ENCODE measurements at places on chromosomes 3 and 15.
A peak's percentile ranks its signal among the peaks of the same experiment; 100 is the strongest.

DNA sequence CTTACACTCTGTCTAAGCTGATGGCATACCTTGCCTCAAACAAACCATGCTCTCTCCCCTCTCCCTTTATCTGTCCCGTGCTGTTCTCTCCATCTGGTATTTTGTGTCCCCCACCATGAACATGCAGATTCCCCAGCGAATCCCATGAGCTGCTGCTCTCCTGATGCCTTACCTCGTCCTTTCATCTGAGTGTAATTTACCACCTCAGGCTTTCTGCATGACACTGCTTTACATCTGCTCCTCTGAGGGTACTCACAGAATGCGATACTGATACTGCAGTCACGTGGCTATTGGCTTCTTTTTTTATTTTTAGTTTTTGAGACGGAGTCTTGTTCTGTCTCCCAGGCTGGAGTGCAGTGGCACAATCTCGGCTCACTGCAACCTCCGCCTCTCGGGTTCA lies 341.7 kb downstream of the PTPRG start:
- DNase-seq = no peak

DNA sequence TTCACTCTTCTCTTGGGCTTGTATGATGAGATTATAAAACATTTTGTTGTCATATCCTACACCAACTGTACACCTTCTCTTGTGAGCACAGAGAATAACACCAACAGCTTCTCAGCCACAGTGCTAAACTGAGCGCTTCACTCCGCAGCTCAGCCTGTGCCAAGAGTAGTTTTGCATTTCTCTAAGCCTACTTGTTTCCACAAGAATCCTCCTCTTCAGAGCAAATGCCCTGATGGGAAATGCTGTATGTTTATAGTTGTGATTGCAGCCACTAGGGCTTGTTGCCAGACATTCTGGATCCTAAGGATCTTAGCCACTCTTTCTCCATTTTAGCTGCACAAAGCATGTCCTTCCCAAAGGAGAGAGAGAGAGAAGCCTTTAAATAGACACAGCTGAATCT lies 138.8 kb upstream of the PLXND1 start:
- no peak for DNase-seq

DNA sequence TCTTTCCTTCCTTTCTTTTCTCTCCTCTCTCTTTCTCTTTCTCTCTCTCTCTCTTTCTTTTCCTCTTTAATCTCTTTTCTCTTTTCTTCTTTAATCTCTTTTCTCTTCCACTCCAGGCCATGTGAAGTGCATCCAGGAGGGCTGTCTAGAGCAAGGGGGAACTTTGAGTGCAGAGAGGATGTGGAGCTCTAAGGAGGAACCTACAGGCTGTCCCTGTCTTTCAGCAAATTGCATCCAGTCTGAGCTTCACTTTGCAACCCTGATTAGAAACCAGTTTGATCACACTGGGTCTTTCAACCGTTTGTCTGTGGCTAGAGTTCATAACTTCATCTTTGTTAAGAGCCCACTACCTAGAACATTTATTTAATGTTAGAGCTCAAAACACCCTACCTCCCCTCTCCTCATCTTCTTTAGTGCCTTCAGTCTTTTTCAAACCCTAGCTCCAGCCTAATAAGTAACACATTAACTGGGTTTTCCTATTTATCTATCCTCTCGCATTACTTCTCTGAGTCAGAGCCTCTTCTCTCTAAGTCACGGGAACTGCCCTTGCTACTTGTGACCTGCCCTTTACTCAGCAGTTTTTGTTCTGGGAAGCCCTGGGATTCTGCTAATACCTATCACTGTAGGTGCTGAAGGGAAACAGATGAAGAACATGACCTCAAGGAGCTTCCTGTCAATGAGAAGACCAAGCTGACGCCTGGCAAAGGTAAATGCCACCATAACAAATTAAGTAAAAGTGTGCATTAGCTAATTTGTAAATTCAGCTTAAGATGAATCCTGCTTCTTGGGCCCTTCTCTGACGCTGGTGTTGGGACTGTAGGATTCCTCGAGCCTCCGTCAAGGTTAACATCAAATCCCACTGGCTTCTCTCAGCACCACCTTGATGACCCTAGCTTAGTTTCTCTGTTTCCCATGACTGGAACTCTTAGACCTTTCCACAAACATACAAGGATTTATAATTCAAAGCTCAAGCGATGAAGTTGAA lies at the start of gene GCNT3:
Gene GCNT3 (plus strand): TSS at position 508 of the 985 bp plus-strand sequence. CDS start 6,456 bp downstream, outside the sequence.
- DNase-seq = no peak

GRCh38 chr3:148131990-148132638 lies 565.6 kb upstream of the AGTR1 start:
- DNase-seq = no peak

- DNase-seq = no peak
Measured at GRCh38 chr3:100261485-100261903, 702 bp downstream of the TBC1D23 start.

GRCh38 chr3:139640456-139640855 lies 37.3 kb downstream of the NMNAT3 start:
- DNase-seq = no peak

DNA sequence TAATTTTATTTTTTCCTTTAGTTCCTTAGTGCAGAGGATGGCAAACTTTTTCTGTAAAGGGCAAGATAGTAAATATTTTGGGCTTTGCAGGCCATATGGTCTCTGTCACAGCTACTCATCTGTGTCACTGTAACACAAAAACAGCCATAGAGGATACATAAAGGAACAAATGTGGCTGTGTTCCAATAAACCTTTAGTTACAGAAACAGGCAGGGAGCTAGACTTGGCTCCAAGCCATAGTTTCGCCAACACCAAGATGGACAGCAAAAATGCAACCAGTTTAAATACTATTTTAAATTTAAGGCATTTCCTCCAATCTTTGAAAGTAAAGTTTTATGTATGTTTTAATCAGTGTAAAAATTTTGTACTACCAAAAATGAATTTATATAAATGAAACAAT lies 753.4 kb downstream of the FHIT start:
- DNase-seq = no peak

- DNase-seq = no peak
Measured at GRCh38 chr3:123271466-123272159, 69.9 kb downstream of the SEC22A start.

GRCh38 chr15:77851086-77851485 lies 218.4 kb upstream of the LINGO1 start:
- no peak for DNase-seq

- DNase-seq = no peak
Measured at GRCh38 chr3:161500068-161500796, 3.6 kb downstream of the OTOL1 start.

GRCh38 chr15:68318008-68318835 lies 40.7 kb downstream of the FEM1B start:
- no peak for DNase-seq

GRCh38 chr15:31381801-31382712 lies 55.4 kb downstream of the KLF13 start:
- no peak for DNase-seq

DNA sequence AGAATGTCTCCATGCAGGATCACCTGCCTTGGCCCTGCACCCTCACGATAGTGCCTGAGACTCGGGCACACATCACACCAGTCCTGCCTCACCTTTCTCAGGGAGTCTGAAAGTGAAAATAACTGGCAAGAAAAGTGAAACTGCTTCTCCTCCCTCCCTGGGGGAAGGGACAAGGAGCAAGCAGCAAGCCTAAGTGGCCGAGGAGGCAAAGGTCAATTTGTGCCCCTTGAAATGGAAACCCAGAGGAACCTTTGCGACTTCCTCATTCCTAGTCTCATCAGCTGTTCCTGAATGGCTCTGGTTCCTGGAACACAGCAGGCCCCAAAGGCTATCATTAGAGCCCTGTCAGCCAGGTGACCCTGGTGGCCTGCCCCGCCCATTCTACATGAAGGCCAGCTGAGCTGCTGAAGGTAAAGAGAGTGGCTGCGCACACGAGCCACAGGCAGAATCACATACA lies 28.0 kb upstream of the SLCO2A1 start:
- DNase-seq = no peak

- DNase-seq = no peak
Measured at GRCh38 chr3:98038286-98038685, 3.2 kb upstream of the GABRR3 start.

- no peak for DNase-seq
Measured at GRCh38 chr15:72173864-72174550, 23.6 kb downstream of the GRAMD2A start.

- no peak for DNase-seq
Measured at GRCh38 chr3:116837483-116837882, 127.9 kb downstream of the TUSC7 start.

DNA sequence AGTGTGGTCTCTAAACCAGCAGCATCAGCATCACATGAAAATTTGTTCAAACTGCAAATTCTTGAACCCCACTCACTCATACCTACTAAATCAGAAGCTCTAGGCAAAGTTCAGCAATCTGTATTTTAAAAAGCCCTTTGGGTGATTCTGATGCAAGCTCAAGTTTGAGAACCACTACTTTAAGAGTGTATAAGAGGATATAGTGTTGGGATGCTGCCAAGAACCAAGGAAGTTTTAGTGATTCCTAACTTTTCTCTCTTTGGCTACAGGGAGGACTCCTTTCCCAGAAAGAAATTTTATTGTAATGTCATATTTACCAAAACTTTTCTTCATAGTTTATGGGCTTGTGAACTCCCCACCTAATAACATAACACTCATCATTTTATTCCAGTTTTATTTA lies 422.2 kb downstream of the TBC1D5 start:
- no peak for DNase-seq

- DNase-seq = no peak
Measured at GRCh38 chr3:65210026-65210814, 522.4 kb upstream of the ADAMTS9 start.

DNA sequence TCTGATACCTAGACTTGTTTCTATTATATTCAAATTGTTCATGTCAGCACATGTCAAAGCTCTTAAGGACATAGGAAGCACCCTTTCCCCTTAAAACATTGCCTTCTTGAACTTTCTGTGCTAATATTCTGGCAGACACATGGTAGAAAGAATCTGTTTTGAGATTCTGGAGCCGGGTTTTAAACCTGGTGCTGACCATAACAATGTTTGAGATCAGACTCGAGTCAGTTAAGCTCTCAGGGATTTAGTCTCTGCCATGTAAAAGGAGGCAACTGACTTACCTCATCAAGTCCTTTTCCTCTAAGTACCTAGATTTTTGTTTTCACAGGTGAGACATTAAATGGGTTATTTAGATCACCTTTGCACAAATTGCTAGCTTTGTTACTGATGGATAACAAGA lies 38.9 kb downstream of the RBMS3 start:
- no peak for DNase-seq

GRCh38 chr3:144058713-144059112 lies 87.1 kb downstream of the DIPK2A start:
- no peak for DNase-seq

GRCh38 chr3:155227141-155227540 lies 66.3 kb downstream of the STRIT1 start:
- DNase-seq = no peak

- DNase-seq = peak; percentile 59
Measured at GRCh38 chr3:72336821-72337479, 511.3 kb downstream of the SHQ1 start.

DNA sequence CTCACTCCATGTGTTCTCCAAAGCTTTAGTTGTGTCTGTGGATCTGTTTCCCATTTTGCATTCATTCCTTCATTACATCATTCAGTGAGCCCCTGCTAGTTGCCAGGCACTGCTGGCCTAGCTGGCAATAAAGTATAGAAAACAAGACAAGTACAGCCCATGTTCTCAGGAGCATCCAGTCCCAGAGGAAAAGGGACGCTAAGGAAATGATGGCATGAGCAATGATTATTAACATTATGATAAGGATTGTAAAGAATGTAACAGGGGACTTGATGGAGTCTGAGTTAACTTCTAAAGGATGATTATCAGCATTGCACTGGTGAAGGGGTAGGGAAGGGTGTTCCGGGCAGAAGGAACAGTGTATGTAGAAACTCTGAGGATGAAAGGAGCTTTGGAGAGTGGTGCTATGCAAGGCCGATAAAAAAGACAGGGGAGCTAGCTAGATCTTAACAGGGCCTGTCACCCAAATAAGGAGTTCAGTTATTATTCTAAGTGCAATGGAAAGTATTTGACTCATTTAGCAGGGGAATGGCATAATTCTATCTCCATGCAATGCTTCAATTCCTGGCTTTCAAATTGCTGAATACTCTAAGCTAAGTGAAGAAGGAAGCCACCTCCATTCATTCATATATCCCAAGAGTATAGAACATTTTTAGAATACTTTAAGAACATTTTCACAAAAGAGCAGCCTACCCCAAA lies 258.2 kb upstream of the STT3B start:
- DNase-seq = no peak

DNA sequence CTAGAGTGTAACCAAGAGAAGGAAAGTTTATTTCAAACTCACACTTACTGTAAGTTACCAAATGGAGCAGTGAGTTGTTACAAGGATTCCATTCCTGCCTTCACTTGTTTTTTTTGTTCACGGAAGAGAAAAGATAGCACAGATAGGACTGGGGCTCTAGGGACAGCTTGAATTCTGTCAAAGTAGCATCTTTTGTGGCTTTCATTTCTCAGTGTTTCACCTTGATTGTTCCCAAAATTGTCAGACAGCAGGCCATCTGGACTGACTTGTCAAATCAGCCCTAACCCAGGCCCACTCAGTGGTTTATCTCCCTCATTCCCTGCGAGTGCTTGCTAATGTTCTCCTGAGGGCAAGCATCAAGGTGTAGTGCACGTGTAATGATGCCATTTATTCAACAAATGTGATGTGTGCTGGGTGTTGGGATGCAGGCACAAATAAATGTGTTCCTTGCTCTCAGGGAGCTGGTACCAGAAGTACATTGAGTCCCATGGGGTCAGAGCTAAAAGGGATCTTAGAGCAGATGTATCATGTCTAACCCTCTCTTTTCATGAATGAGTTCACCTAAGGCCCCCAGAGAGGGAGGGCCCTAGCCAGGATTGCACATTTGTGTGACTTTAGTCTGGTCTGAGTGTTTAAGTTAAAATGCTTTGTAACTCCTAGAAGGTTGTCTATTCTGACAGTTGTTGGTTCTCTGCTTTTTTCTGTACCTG lies 49.1 kb downstream of the PDHB start:
- DNase-seq = no peak

All from mesothelial cell of epicardium (in vitro differentiated cells).